ENCODE measurements at places on chromosomes 6 and 20.

DNA sequence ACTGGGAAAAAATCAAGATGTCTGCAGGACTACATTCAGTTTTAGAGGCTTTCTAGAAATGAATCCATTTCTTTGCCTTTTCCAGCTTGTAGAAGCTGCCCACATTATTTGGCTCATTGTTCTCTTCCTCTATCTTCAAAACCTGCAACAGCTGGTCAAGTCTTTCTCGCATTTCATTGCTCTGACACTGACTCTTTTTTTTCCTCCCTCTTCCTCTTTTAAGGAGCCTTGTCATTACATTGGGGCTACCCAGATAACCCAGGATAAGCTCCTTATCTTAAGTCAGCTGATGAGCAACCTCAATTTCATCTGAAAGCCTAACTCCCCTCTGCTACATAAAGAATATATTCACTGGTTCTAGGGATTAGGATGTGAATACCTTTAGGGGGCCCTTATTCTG lies 53.2 kb upstream of the CEP162 start:
- no peak for DNase-seq

- no peak for DNase-seq
These were observed 83.9 kb downstream of the DLL1 start for GRCh38 chr6:170206851-170207431.

GRCh38 chr20:5197270-5197827 lies 70.5 kb downstream of the CDS2 start:
- no peak for DNase-seq

DNA sequence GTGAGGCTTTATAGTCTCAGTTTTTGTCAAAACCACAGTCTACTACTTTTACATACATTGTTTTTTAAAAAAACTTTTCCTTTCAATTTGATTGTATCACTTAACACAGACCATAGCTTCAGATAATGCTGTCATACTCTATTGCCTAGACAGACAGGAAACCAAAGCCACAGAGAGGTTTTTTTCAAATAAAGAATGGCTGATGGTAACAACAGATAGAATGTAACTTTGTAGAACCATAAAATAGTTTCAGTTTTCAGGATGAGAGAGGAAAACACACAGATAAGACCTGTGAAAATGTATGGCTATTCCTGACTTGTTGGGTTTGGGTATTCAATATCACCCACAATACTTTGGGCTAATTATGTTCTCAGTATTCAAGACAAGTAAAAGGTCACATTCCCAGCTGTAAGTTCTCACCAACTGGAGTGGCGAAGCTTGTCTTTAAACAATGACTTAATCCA lies 94.0 kb downstream of the ADGRG6 start:
- DNase-seq: no peak

GRCh38 chr20:57701090-57701489 lies 8.7 kb downstream of the PMEPA1 start:
- DNase-seq: no peak

DNA sequence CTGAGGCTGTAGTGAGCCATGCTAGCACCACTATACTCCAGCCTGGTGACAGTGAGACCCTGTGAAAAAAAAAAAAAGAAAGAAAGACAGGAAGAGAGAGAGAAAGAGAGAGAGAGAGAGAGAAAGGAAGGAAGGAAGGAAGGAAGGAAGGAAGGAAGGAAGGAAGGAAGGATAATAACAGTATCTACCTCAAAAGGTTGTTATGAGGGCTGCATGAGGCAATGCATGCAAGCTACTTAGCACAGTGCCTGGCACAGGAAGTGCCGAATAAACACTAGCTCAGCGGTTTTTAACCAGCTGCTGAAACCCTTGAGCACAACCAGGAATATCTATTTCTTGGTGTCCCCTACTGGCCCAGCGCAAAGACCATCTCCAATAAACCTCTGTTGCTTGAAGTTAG lies 62.3 kb upstream of the TBC1D7 start:
- no peak for DNase-seq
